ENCODE measurements at places on chromosomes 13 and 19.

GRCh38 chr19:48216933-48217332 is 38.8 kb downstream of the CARD8 start:
- no peak for DNase-seq

GRCh38 chr13:100334214-100334613 is 245.3 kb downstream of the PCCA start:
- DNase-seq = no peak

- no peak for DNase-seq
Observed at GRCh38 chr13:47661076-47661475, 340.0 kb downstream of the SUCLA2 start.

- no peak for DNase-seq
Observed at GRCh38 chr19:1766800-1767352, 13.6 kb downstream of the ONECUT3 start.

DNA sequence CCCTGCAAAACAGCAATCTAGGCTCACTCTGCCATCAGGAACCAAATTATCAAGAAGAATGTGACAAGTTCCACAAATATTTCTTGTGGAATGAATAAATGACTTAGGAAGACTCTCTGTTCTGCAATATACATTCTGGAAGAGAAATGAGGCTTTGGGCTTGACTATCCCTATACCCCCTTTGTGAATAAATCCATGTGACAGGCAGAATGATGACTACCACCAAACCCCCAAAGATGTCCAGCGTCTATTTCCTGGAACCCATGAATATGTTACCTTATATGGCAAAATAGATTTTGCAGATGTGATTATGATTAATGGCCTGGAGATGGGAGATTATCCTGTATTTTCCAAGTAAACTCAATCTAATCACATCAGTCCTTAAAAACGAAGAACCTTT is 139.3 kb downstream of the ENOX1 start:
- DNase-seq = no peak
